SJCRH30 (cell line): ENCODE measurements at places on chromosomes 16 and 17. TPM values are rescaled to one million over a fixed set of nuclear protein-coding genes. Genes with fewer than 3 reads are reported as not detected.

ARMC5 gene
- total RNA-seq, result 6.1 and 6.7 TPM in 2 replicates

ST6GALNAC2 gene
- total RNA-seq, result 0.20 TPM in 1 of 2 replicates, not detected in the other

DNA sequence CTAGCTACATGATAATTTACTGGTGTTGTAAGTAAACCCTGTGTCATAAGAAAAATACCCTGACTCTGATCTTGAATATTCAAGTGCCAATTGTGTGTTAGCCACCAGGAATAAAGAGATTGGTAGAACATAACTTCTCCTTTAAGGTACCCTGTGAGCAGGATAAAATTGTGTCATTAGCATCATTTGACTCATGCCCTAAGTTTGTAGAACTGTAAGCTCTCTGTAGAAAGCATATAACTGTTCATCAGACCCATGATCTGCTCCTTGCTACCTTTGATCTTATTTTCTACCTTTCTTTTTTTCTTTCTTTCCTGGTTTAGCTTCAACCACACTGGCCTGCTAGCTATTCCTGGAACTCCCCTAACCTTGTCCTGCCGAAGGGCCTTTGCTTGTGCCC, 35.8 kb downstream of the PTRH2 start:
- DNase-seq, result no peak

- peak; percentile 85 for DNase-seq
Measured at GRCh38 chr17:75404223-75404730, 1.2 kb downstream of the GRB2 start.

KCNH4 gene
- 0.04 TPM in 1 of 2 replicates, not detected in the other for total RNA-seq

- no peak for DNase-seq
Measured at GRCh38 chr16:47016700-47017133, 43.2 kb upstream of the DNAJA2 start.

DNA sequence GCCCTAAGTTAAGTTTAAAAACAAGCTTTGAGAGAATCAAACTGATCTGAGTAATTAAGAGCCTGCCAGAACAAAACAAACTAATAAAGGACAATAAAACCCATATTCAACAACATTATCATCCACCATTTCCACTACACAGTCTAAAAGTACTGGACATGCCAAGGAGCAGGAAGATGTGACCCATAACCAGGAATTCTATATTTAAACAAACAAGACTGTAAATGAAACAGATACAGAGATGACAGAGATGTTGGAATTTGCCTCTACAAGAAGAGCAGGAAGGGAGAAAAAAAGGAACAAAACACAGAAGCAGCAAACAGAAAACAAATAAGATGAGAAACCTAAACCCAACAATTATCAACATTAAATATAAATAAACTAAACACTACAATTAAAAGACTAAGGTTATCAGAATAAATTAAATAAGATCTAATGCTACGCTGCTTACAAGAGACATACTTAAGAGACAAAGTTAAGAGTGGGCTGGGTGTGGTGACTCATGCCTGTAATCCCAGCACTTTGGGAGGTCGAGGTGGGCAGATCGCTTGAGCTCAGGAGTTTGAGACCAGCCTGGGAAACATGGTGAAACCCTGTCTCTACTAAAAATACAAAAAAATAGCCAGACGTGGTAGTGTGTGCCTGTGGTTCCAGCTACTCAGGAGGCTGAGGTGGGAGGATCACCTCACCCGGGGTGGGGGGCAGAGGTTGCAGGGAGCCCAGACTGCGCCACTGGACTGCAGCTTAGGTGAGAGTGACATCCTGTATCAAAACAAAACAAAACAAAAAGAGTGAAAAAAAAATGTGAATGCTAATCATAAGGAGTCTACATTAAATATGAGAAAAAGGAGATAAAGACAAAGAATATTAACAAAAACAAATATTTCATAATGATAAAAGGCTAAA, 50.6 kb downstream of the CREBBP start:
- no peak for DNase-seq

- DNase-seq, result peak; percentile 33
Measured at GRCh38 chr16:4019371-4019791, 96.9 kb downstream of the ADCY9 start.

DNA sequence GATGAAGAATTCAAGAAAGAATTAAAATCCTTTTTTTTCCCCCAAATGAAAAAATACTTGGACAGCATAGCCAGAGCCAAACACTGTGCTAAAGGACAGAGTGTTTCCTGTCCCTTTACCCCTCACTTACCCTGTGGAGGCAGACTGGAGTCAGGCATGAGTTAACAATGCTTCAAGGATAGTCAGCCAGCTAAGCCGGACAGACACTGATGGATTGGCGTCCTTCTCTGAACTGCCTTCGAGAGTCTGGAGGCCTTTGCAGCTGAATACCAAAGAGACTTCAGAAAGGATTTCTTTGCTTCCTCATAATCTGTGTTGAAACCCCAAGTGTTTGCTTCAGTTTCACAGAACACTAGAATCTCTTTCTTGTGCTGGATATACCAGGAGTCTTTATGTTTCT, 4.6 kb downstream of the METTL9 start:
- no peak for DNase-seq

DNA sequence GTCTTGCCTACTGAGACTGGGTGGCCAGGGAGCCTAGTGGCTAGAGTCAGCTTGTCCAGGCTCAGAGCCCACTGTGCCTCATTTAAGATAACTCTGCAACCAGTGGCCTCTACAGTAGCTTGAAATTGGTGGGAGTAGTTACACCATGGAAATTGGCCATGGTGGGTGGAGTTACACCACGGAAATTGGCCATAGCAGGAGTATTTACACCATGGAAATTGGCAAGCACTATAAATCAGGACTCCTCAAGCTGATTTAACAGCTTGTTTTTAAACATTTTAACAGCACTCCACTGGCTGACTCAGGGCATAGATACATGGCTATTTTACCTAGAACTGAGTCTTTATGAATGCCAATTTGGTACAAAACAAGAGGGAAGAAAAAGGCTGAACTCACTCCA, 27.7 kb upstream of the AKTIP start:
- DNase-seq, result no peak

KRT15 gene
- 0.08 TPM in 1 of 2 replicates, not detected in the other for total RNA-seq

EPX gene
- not detected in 2 replicates for total RNA-seq

GRCh38 chr16:6008670-6009069, 911.1 kb upstream of the EEF2KMT start:
- DNase-seq, result no peak

DNA sequence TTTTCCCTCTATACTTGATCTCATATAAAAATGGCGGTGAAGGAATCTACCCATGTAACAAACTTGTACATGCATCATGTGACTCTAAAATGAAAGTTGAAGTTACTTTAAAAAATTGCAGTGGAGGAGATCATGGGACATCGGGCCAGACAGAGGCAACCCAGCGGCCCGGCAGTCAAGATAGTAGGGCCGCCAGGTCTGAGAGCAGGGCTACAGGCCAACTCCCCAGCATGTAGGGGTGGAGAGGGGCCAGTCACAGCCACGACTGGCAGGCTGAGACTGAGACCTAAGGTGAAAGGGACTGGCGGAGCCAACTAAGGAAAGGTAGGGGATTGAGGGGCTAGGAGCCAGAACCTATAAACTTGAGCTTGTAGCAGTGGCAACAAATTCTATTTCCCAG, 150.9 kb downstream of the MAP2K6 start:
- DNase-seq, result no peak

- DNase-seq, result no peak
Measured at GRCh38 chr16:89334050-89334449, 116.5 kb downstream of the ZNF778 start.

SLC52A1 gene
- not detected in 2 replicates for total RNA-seq

- DNase-seq, result no peak
Measured at GRCh38 chr16:25966172-25967097, 274.7 kb downstream of the HS3ST4 start.

DNA sequence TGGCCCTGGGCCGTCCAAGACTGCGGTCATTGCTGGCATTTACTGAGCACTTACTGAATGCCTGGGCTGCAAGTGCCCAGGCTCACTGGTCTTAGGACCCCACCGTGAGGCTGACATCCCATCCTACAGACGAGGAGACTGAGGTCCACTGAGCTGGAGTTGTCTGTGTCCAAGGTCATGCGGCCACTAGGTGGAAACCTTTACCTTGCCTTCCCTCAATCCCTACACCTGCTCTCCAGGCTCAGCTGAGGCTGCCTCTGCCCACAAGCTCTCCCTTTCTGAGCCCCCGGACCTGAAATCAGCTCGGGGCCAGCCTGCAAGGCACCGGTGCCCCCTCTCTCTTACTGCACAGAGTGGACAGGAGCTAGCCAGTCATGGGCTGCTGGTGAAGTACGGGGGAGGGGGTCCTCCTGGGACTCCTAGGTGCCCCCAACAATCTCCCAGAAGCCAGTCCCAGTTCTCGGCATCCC, 1.5 kb downstream of the CASKIN1 start:
- peak; percentile 48 for DNase-seq

KRTAP1-5 gene
- total RNA-seq, result not detected in 2 replicates

DNA sequence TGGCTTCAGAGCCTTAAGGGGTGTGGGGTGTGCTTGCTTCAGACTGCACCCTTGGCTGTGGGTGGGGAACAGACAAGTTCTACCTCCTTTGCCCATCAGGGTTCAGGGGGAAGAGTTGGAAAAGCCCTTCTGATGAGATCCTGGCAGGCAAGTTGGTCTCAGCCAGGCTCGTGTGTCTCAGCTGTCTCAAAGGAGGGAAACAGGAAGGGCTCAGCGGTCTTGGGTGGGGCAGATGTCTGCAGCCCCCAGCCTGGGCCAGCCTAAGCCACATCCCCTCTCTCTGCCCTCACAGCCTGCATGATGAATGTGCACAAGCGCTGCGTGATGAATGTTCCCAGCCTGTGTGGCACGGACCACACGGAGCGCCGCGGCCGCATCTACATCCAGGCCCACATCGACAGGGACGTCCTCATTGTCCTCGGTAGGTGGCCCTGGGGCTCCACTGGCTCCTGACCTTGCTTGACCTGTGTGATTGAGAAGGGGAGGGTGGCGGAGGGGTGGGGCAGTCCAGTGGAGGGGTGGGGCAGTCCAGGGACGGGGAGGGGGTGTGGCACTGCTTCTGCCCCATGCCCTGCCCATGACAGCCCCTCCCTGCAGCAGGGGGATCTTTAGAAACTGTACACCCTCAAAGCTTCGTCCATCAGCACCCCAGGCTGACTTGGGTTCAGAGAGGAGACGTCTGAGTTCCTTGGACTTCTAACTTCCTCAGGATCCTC, 199.5 kb downstream of the PRKCB start:
- DNase-seq, result no peak

CLEC18A gene
- 0.12 and 0.30 TPM in 2 replicates for total RNA-seq

- no peak for DNase-seq
Measured at GRCh38 chr17:71821511-71821910, 299.3 kb upstream of the SOX9 start.

GRCh38 chr17:63816669-63817068, 10.6 kb upstream of the PSMC5 start:
- no peak for DNase-seq

SLC47A1 gene
- not detected in 2 replicates for total RNA-seq

DNA sequence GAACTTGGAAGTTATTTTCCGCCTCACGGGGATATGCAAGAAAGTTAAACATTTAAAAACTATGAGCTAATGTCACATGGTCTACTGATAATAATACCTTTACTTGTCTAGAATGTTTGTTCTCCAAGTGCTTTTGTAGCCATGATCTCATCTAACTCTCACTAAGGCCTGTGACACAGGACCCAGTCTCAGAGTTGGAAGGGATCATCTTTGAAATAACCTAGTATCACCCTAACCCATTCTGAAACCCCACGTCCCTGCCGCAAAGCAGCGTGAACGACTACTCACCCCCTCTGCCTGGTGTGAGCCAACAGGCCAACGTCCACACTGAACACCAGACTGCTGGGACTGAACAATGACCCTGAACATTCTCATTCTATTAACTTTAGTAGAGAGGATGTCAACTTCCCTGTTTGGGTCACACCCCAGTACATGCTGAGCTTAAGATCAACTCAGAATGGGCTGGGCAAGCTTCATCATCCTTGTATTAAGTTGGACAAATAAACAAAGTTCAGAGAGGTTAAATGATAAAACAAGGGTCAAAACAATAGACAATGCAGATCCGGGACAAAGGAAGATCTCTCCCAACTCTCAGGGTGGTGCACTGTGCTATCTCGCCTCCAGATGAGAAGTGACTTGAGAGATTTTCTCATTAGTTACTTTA, 54.8 kb upstream of the BCAR1 start:
- DNase-seq, result no peak

KRT23 gene
- total RNA-seq, result not detected in 2 replicates

DNA sequence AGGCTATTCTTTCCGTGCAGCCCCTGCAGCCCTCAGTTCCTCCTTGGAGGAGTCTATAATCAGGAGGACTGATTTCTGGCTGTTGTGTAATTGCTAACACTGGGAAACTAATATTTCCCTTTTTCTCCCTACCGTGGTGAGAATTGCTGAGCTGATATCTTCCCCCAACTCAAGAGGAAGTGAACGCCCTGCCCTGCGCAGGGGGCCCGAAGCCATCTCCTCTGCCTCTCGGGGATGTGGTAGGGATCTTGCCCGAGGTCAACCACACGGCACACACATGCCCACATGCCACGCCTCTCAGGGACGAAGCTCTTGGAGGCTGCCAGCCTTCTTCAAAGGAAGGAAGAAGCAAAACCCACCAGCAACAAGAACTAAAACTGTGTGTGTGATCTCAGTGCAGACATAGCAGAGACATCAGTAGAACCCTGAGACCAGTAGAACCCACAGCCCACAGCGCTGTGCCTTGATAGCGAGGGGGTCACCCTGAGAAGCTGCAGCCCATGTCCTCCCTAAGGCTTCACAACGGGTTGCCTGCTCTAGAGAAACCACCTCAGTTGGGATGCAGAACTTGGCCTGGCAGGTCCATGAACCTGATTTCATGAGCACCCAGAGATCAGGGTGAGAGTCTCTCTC, 8.9 kb upstream of the ULK2 start:
- DNase-seq, result no peak

DNA sequence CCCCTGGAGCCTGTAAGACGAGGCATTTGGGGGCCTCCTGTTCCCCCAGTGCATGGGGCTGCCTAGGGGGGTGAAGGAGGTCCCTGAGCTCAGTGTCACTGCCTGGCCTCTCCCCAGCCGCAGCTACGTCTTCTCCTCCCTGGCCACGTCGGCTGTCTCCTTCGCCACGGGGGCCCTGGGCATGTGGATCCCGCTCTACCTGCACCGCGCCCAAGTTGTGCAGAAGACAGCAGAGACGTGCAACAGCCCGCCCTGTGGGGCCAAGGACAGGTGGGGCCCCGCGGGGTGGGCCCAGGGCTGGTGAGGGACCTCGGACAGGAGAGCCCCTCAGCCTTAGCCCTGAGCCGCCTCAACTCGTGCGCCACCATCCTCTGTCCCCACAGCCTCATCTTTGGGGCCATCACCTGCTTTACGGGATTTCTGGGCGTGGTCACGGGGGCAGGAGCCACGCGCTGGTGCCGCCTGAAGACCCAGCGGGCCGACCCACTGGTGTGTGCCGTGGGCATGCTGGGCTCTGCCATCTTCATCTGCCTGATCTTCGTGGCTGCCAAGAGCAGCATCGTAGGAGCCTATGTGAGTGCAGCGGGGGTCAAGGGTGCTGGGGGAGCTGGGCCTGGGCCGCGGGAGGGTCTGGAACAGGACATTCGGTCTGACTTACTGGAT, 22.2 kb downstream of the MYBBP1A start:
- no peak for DNase-seq

GRCh38 chr16:67593288-67593687, 31.0 kb downstream of the CTCF start:
- DNase-seq, result no peak

CRLF3 gene
- 26.5 and 28.6 TPM in 2 replicates for total RNA-seq

GRCh38 chr17:66981983-66982508, 17.5 kb downstream of the CACNG4 start:
- peak; percentile 19 for DNase-seq

BAIAP3 gene
- 0.13 and 0.34 TPM in 2 replicates for total RNA-seq
